Esophagus muscularis mucosa (tissue), 4 donors: ENCODE measurements at places on chromosomes 2 and 18.

- H3K27me3 ChIP-seq: peaks cover 2% of the 10 kb centered on the region
- H3K4me3 ChIP-seq: no peak overlapping the region
- H3K27ac ChIP-seq: no peak overlapping the region
- DNase-seq: no peak
- H3K4me1 ChIP-seq: no peaks in the 10 kb centered on the region
These were observed 10.4 kb downstream of the IL36A start for GRCh38 chr2:113015655-113016054.

GRCh38 chr2:176107731-176108181 lies 676 bp downstream of the HOXD11 start:
- peaks cover 65% of the 10 kb centered on the region for H3K4me1 ChIP-seq
- no peak overlapping the region for H3K4me3 ChIP-seq
- no peak overlapping the region for H3K27ac ChIP-seq
- H3K36me3 ChIP-seq: no peaks in the 10 kb centered on the region
- DNase-seq: no peak

DNA sequence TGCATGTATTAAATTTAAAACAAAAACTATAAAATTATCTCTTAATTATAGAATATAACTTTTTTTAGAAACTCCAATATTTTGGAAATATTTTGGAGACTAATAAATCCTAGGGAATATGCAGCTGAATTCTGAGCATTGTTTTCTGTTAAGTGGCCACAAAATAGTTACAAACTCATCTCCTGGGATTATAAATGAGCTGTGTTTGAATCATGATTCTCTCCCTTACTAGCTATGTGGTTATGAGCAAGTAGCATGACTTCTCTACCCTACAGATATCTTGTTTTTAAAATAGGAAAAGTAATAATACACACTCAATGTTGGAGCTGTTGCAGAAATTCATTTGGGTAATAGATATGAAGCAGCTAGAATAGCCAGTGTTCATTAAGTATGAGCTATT lies 137.9 kb upstream of the ITGA4 start:
- no peaks in the 10 kb centered on the region for H3K36me3 ChIP-seq
- H3K4me1 ChIP-seq: no peaks in the 10 kb centered on the region
- no peak overlapping the region for H3K27ac ChIP-seq
- no peak overlapping the region for H3K4me3 ChIP-seq

DNA sequence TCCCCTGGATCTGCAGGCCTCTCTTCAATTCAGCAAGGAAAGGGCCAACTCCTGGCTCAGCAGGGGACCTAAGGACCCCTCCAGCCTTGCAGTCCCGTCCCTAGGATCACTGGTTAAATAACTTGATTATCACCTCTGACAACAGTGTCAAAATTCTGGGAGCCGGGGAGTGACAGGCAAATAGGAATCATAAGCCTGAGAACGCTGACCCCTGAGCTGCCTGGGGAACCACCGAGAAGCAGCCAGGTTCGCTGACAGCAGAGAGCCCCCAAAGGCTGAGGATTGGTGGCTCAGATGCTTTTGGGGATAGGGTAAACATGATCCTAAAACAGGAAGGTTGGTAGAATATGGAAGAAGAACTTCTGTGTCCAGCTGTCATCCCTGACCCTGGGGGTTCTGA lies 17.5 kb upstream of the TNS1 start:
- H3K4me1 ChIP-seq: peaks cover 42% of the 10 kb centered on the region
- no peaks in the 10 kb centered on the region for H3K27me3 ChIP-seq
- no peak overlapping the region for H3K4me3 ChIP-seq
- no peak for DNase-seq

- no peak overlapping the region for H3K27ac ChIP-seq
- DNase-seq: no peak
- H3K4me3 ChIP-seq: no peak overlapping the region
- peaks cover 7% of the 10 kb centered on the region for H3K4me1 ChIP-seq
- no peaks in the 10 kb centered on the region for H3K27me3 ChIP-seq
- no peaks in the 10 kb centered on the region for H3K36me3 ChIP-seq
These were observed 59.8 kb downstream of the TSN start for GRCh38 chr2:121815216-121815615.

- H3K27me3 ChIP-seq: no peaks in the 10 kb centered on the region
- H3K4me3 ChIP-seq: no peak overlapping the region
- no peaks in the 10 kb centered on the region for H3K4me1 ChIP-seq
- H3K27ac ChIP-seq: no peak overlapping the region
These were observed 27.3 kb upstream of the EVA1A start for GRCh38 chr2:75587954-75588587.

- H3K4me3 ChIP-seq: no peak overlapping the region
- H3K36me3 ChIP-seq: no peaks in the 10 kb centered on the region
- H3K27me3 ChIP-seq: no peaks in the 10 kb centered on the region
- peak overlapping the region; percentile 78 for H3K27ac ChIP-seq
- no peak for DNase-seq
These were observed 17.2 kb downstream of the MAL start for GRCh38 chr2:95042472-95043271.

DNA sequence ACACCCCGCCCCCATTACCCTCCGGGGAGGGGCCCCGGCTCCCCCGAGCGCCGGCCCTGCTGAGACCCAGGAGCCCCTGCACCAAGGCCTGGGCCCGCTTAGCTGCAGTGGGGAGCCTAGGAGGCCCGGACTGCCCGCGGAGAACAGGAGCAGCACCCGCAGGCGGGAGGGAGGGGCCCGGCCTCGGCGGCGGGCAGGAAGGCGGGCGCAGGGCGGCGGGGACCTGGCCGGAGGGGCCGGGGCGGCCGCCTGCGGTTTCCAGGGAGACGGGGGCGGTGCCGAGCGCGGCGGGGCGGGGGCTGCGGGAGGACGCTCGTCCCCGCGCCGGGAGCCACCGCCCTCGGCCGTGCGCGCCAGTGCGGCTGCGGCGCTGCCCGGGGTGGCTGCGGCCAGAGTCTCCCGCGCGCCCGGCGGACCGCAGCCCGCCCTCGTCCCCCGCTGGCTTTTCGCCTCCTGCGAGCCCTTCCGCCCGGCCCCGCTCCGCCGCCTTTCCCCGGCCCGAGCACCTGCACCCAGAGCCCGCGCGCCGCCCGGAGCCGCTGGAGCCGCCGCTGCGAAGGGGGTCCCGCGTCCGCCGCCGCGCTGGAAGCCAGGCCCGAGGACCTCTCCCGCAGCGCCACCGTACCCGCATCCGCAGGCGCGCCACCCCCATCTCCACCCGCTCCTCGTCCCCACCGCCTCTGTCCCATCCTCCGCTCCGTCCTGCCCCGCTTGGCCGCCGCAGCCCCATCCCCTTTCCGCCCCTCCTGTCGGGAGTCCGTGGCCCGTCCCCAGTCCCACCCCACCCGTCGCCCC lies 17.2 kb downstream of the GPC1 start:
- peak overlapping the region; percentile 50 for H3K27ac ChIP-seq
- H3K4me1 ChIP-seq: peaks cover 58% of the 10 kb centered on the region
- DNase-seq: no peak
- H3K36me3 ChIP-seq: no peaks in the 10 kb centered on the region

DNA sequence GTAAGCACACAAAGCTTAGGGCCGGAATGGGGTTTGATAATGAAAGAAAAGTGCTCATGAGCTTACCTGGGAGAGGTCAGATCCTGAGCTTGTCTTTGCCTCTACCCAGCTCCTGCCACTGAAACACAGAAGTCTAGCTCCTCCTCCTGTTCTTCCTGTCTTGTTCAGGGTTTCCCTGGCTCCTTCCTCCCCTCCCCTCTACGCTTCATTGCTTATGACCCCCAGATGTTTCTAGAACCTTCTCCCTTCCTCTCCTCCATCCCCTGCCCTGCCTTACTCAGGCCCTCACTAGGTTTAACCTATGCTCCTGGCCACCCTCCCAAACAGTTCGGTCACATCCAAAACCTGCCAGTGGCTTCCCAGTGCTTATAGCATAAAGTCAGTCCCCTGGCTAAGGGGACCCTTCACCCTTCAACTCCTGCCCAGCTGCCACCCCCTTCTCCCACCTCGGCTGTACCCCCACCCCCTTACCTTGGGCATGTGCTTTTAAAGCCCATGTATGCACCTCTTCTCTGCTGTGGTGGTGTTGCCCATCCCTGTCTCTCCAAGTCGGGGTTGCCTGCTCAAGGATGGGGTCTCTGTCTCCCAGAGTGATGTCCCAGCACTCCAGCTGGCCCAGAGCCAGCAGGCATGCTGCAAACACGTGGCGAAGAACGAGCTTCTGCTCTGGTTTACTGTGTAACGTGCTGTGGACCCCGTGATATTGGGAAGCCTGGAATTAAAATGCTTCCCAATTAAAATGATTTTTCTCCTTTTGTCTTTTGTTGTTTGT lies 233.6 kb downstream of the TPGS2 start:
- H3K27me3 ChIP-seq: no peaks in the 10 kb centered on the region
- DNase-seq: peak; percentile 88
- H3K4me1 ChIP-seq: no peaks in the 10 kb centered on the region
- H3K36me3 ChIP-seq: no peaks in the 10 kb centered on the region
- H3K4me3 ChIP-seq: no peak overlapping the region
- no peak overlapping the region for H3K27ac ChIP-seq

DNA sequence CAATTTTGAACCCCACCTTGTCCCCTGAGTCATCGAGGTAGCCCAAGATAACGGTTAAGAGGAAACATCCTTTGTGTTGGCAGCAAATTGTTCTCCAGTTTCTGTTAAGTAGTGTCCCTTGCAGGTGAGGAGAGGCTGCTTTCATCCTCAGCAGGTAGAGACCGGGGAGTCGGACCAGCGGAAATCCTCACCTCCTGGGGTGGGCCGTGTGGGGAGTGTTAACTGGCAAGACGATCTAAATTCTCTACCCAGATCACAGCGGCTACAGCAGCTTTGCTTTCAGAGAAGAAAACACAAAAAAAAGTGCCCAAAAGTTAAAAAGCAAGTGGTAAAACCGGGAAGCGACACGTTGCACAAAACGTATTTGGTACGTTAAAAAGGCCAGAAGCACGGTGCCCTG lies 63.2 kb downstream of the ADI1 start:
- DNase-seq: no peak
- no peaks in the 10 kb centered on the region for H3K27me3 ChIP-seq
- H3K36me3 ChIP-seq: peaks cover 9% of the 10 kb centered on the region

DNA sequence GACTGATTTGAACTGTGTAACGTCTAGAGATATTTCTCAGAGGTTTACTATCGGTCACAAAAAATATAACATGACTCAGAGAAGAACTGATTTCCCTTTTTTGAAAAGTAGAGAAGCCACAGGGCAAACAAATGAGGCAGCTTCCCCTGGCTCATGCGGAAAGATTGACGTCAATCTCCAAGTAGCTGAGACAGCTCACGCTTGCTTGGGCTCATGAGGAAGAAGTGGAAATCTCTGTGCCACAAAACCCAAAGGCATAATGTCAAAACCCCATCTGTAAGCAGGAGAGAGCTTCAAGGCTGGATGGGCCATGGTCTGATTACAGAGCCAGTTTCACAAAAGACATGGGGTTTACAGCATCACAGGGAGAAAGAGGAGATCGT lies 188.1 kb downstream of the ARL4C start:
- no peak overlapping the region for H3K27ac ChIP-seq
- DNase-seq: no peak
- H3K4me1 ChIP-seq: no peaks in the 10 kb centered on the region
- H3K36me3 ChIP-seq: no peaks in the 10 kb centered on the region

GRCh38 chr2:129765678-129766351 lies 213.7 kb upstream of the RAB6C start:
- H3K27me3 ChIP-seq: peaks cover 8% of the 10 kb centered on the region
- no peaks in the 10 kb centered on the region for H3K36me3 ChIP-seq
- no peaks in the 10 kb centered on the region for H3K4me1 ChIP-seq
- peak; percentile 79 for DNase-seq

DNA sequence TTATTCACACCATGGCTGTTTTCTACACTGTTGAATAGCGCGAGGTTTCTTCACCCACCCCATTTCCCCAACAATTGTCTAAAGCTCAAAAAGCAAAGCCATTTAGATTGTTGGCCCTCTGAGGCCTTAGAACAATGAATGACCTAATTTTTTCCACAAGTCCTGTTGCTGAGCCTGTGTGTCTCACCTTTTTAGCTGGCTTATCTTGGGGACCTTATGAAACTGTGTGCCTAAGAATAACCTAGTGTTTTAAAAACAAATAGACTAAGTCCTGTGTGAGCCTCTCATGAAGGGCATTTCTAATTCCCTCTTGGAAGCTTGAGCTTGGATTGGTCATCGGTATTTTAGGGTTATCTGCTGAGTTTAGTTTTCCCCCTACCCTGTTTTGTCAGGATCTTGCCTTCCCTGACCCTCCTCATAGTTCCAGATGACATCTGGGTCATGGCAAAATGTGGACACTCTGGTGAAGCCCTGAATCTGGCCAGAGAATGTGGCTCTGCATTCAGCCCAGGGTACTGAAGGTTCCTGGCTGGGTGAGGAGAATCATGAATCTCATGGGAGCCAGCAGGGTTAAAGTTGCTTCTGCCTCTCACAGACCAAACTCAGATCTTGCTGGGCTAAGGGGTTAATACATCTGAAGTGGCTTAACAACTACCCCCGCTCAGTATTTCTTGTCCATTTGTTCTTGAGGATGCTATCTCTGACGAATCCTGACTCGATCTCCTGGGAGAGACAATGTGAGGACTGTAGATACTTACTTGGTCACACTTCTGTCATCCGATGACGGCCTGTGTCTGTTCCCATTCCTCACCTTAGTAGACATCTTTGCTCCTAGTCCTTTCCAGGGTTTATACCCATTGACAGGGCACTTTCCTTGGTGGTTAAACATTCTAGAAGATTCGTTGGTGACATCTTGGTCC lies 104.2 kb upstream of the MAP4K3 start:
- H3K27ac ChIP-seq: no peak overlapping the region
- H3K36me3 ChIP-seq: no peaks in the 10 kb centered on the region
- DNase-seq: peak; percentile 90

DNA sequence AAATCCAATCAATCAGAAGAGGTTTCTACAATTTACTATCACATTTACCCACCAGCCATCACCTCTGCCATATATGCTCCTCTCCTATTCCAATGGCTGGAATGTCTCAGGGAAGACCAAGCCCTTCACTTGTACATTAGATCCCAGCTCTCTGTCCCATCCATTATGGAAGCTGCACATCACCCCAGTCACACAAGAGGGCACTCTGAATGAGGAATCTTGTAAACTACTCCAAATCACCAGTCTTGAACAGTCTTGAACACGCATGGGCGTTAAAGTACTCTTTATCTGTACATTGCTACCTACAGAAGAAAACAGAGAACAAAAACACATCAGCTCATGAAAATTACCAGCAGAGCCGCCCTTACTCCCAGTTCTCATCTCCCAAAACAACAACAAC lies 38.7 kb downstream of the ZC3H8 start:
- H3K4me3 ChIP-seq: no peak overlapping the region
- H3K27ac ChIP-seq: no peak overlapping the region
- H3K36me3 ChIP-seq: peaks cover 11% of the 10 kb centered on the region
- DNase-seq: peak; percentile 37
- no peaks in the 10 kb centered on the region for H3K27me3 ChIP-seq
- H3K4me1 ChIP-seq: peaks cover 7% of the 10 kb centered on the region

- H3K4me1 ChIP-seq: peaks cover 13% of the 10 kb centered on the region
- peak overlapping the region; percentile 18 for H3K27ac ChIP-seq
- no peaks in the 10 kb centered on the region for H3K36me3 ChIP-seq
- no peak for DNase-seq
- no peaks in the 10 kb centered on the region for H3K27me3 ChIP-seq
These were observed 32.4 kb downstream of the RTN4 start for GRCh38 chr2:55017880-55018279.

DNA sequence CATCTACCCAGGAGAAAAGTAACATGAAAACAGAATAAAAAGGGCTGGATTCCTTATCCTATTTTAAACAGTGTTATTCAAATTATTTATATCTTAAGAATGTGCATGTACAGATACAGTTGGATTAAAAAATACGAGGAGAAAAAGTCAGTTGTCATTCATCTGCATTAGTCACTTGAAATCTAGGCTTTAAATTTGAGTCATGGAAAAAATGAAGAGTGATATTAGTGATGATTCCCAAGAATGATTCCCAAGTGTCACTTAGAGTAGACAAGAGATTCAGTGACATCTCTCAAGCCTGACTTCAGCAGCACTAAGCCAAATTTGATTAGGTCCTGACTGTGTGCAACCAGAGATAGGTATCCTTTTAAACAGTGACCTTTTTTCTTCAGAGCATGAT lies 394.2 kb downstream of the IRS1 start:
- no peak overlapping the region for H3K27ac ChIP-seq
- no peak for DNase-seq
- no peak overlapping the region for H3K4me3 ChIP-seq
